ENCODE measurements at places on chromosomes 1 and 21.
A peak's percentile ranks its signal among the peaks of the same experiment; 100 is the strongest.

- no peak for DNase-seq
These were observed 5.1 kb downstream of the ECHDC2 start for GRCh38 chr1:52916241-52916975.

- no peak for DNase-seq
These were observed 30.4 kb downstream of the FHAD1 start for GRCh38 chr1:15277447-15277838.

GRCh38 chr1:93977598-93977945, 68.3 kb upstream of the GCLM start:
- no peak for DNase-seq

DNA sequence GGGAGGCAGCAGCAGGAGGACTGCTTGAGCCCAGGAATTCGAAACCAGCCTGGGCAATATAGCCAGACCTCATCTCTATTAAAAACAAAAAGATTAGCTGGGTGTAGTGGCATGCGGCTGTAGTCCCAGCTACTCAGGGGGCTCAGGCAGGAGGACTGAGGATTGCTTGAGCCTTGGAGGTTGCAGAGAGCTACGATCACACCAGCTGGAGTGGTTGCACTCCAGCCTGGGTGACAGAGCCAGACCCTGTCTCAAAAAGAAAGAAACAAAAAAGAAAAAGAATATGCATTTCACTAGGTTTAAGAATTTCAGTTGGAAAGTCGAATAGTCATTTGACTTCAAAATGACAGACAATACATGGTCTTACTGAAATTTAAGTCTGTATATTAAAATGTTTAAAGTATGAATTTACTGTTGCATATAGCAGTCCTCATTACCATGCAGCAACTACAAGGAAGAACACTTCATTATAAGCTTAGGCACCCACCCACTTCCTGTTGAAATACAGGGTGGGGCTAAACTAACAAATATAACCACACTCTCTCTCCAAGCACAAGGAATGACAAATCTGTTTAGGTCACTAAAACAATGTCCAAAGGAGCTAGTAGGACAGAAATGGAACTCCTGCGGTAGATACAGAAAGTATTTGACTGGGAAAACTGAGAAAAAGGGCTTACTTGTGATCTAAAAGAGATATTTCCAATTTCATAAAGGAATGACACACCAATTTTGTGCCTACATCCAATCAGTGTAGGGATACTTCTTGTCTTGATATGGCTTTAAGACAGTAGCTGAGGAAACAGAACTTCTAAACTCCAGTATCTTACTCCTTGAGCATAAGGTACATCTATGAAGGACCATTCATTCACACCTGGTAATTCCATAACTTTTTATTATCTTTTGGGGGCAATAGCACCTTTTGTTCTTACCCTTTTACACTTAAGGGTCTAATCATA, 44.1 kb downstream of the GPR3 start:
- peak; percentile 50 for DNase-seq

DNA sequence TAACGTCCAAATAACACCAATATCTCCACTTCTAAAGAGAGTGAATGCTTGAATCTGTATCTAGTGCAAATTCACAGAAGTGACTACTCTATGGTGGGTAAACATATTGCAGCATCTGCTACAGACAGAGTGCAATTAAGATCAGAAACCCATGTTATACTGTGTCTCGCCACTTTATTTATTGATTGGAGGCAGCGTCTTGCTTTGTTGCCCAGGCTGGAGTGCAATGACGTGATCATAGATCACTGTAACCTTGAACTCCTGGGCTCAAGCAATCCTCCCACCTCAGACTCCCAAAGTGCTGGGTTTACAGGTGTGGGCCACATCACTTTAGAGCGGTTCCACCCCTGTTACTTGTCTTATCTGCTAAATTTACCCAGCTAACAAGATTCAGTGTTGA, 57.0 kb downstream of the HLCS start:
- DNase-seq: no peak

- no peak for DNase-seq
These were observed 200.7 kb downstream of the LHX8 start for GRCh38 chr1:75334876-75335389.

DNA sequence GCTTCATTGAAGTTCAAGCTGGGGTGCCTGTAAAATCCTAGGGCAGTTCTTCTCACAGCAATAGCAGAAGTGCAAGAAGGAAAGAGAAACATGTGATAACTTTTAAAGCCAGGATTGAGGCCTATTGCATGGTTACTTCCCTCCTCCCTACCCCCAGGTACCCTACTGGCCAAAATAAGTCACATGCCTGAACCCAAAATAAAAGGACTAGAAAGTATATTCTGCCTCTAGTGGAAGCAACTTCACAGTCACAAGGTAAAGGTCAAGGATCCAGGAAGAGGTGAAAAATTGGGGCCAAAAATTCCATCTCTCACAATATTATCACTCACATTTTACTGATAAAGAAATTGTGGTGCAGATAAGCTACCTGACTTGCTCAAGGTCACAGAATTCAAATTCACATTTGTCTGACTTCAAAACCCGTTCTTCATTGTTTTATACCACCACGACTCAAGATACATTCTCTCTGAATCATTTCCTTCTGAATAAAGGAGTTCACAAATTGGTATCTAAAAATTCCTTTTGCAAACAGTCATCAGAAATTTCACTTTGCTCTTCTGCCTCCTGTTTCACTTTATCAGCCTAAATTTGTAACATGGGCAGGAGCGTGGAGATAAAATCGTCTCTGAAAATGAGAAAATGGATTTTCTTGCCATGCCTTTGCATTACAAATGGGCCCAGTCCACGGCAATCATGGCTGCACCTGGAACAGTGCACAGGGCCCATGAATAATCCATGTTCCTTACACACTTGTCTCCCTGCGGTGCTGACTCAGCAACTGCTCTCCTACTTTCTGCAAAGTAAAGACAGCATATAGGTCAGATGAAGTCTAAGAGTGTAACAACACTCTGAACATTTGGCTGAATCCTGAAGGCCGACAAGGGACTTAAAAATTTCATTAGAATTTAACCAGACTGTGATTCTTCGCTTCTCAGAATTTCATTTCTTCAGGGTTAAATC, 485.3 kb upstream of the NFIA start:
- no peak for DNase-seq

- no peak for DNase-seq
These were observed 301.3 kb downstream of the SIPA1L2 start for GRCh38 chr1:232328486-232329102.

- DNase-seq: no peak
These were observed 80.3 kb downstream of the TTC3 start for GRCh38 chr21:37153196-37153934.

- no peak for DNase-seq
These were observed 1.0 kb upstream of the OR10J4 start for GRCh38 chr1:159430985-159431384.

DNA sequence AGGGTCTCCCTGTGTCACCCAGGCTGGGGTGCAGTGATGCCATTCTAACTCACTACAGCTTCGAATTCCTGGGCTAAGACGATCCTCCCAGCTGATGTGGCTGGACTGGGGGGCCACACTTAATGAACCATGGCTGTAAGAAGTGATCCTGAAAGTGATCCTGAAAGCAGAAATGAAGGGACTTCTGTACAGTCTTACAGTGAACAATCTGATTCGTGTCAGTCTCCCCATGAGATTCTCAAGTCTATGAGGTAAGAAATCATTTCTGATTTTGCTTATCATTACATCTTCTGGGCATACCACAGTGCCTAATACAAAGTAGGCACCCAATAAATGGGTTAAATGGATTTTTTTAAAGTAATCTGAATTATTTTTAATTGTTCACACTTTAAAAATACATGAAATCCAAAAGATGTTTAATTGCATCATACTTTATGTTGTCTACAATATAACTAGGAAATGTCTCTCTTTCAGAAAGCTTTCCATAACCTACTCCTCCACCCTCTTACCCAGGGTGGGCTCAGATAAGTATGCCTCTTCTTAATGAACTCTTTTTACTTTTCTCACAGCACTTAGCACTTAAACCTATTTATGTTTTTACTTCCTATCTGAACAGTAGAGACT, 21.5 kb downstream of the TUT4 start:
- peak; percentile 27 for DNase-seq

GRCh38 chr1:32539584-32540571, 651 bp downstream of the ZBTB8A start:
- DNase-seq: peak; percentile 45

GRCh38 chr1:37073152-37073853, 39.0 kb upstream of the GRIK3 start:
- no peak for DNase-seq

- no peak for DNase-seq
These were observed 5.9 kb upstream of the PAFAH2 start for GRCh38 chr1:26003756-26004155.

- peak; percentile 69 for DNase-seq
These were observed 51.9 kb upstream of the SYNC start for GRCh38 chr1:32754317-32755097.

GRCh38 chr1:64269558-64269884, 66.1 kb downstream of the UBE2U start:
- DNase-seq: no peak

DNA sequence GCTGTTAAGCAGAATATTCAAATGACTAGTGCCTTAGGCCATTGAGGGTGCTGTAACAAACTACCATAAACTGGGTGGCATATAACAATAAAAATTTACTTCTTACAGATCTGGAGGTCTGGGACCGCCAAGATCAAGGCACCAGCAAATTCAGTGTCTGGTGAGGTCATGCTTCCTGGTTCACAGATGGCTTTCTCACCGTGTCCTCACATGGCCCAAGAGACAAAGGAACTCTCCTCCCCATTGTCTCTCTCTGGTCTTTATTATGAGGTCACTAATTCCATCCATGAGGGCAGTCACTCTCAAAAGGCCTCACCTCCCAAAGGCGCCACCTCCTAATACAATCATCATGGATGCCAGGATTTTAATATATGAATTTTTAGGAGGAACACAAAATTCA, 127.3 kb downstream of the GABPA start:
- DNase-seq: no peak

DNA sequence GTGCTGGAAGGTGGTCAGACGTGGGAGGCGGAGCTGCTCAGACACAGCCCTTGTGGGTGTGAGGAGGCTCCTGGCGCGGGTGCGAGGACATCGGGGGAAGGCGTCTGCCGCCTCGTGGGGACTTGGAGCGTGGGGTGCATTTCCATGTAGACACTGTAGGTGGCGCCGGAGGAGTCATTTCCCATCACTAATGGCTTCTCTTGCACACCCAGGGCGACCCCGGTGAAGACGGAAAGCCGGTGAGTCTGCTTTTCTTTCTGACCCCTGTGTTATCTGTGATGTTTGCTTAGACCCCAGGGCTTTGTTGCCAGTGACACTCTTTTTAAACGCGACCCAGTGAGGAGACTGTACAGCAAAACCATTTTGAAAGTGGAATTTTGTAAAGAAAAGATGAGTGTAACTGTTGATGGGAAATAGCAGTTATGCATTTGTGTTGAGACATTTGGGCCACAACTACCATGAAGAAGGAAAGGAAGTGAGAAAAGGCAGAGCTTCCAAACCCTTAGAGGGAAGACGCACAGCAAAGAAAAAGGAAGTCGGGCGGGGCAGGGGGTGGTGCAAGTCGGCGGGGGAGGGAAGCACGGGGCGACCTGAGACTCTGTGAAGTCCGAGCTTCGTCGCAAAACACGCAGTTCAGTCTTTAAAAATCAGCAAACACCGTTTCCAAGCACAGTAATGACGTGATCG, 64.0 kb downstream of the SLC19A1 start:
- peak; percentile 85 for DNase-seq

DNA sequence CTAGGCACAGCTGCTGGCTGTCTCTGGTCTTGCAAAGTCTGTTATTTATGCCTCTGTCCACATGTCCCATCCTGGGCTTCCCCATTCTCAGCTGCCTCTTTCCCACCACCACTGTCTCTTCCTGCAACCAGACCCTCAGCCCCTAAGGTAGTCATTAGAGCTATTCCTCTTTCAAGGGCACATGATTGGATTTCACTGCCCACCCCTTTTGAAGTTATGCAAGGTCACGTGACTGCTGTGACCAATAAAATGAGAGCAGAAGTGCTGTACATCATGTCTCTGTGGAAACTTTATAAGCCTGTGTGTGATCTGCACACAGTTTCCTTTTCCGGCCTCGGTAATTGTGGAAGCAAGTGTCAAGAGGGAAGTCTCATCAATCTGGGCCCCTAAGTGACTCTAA, 136.6 kb upstream of the HMGB4 start:
- no peak for DNase-seq

- no peak for DNase-seq
These were observed 76.5 kb downstream of the S1PR1 start for GRCh38 chr1:101313356-101313755.

- no peak for DNase-seq
These were observed 99.7 kb downstream of the PAX7 start for GRCh38 chr1:18730321-18730720.

DNA sequence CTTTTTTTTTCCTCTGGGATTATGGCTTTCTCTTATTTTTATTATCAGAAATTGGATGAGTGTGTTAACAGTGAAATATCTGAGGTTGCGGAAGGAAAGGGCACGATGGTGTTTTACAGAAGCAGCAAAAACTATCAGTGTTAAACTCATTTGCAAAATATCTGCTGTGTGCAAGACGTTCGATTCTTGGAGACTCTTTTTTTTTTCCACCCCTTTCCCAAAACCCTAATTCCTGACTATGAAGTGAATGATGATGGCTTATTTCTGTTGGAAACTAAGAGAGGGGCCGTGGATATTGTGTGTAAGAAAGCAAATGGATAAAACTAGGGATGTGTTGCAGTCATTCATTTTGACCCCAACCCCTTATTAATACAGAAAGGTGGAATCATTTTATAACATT, 677 bp downstream of the NCAM2 start:
- no peak for DNase-seq

GRCh38 chr1:78426408-78426807, 64.4 kb upstream of the PTGFR start:
- no peak for DNase-seq

DNA sequence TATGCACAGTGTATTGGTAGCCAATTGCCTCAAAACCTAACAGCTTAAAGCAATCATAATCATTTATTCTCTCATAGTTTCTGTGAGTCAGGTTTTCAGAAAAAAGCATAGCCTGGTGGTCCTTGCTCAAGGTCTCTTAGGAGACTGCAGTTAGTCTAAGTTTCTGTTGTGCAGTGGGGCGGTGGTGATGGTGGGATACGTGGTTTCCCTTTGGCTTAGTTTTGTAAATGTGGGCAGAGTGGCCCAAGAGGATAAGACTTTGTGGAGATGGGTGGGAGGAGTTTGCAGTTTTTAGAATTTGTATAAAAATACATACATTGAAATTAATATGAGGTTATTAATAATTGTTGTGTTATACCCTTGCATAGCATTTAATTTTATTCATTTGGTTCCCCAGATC, 68.6 kb downstream of the NOS1AP start:
- DNase-seq: no peak

- DNase-seq: peak; percentile 82
These were observed at the start of gene KDF1 for GRCh38 chr1:26959722-26960624. Gene KDF1, minus strand, starts transcription at chr1:26960468. Its CDS starts 8,088 bp downstream, at chr1:26952380.

- no peak for DNase-seq
These were observed 41.4 kb upstream of the NFASC start for GRCh38 chr1:204829133-204829825.

DNA sequence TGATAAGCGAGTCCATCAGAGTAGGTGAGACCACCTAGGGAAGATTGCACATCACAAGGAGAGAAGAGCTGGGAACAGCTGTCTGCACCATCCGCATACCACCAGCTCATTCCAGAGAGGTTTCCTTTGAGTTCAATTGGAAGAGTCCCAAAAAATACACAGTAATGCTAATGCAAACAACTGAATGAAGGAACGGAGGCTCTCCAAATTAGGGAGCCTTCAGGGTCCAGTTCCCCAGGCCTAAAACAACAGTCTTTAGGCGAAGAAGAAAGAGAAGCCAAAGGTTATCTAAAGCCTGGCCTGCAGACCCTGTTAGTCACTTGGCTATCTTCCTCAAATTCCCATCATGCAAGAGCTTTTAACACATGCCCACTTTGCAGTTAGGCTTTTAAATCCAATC, 246.4 kb downstream of the PBX1 start:
- no peak for DNase-seq

All from B cell (primary cell).